ENCODE measurements at places on chromosomes 13 and 19.

DNA sequence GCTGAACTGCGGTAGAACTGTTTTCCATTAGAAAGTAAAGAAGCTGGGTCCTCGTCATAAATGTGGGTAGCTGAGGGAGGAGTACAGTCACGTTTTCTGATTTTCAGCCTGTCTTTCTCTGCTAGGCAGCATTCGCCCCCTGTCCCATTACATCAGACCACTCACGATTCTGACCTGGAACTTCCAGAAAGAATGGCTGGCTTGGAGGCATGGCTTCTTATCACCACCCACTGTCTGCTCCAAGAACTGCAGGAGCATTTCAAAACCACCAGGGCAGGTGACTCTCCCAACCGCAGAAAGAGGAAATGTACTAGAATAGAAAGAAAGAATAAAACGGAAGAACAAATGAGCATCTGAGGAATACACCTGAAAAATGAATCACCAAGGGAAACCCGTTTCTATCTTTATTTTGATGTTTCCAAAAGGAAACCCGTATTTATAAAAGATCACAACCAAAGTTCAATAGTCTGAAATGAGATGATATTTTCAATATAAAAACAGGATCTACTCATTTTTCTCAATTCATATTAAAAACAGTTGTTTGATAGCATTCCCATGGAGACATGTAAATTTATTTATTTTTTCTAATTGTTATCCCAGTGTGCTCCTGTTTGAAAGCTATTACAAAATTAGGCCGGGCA is 22.1 kb upstream of the POMP start:
- DNase-seq = peak; percentile 81

DNA sequence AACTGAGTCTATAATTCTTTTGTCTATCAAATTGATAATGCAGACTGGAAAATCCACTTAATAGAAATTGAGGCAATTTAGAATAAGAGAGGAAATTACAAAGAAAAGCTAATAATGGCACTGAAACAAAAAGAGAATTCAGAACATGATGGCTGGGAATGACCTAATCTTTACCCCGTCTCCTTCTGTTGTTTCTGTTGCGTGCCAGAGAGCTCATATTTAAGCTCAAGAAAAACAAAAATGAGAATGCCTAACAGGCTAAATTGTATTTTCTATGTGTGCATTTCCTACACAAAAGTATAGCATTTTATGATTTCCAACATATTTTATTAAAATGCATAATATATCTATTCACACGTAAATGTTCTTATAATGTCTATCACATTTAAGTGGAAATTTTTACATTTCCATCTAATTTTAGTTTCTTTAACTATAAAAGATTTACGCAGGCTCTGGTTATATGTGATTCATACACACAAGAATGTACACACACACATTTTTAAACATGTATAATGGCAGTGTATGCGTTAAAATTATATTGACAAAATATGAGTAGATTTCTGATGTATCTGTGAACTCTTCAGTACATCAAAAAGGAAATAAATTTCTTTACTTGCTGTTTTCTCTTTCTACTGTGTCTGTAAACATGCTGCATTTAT is 432.3 kb downstream of the SLITRK6 start:
- DNase-seq = peak; percentile 11

DNA sequence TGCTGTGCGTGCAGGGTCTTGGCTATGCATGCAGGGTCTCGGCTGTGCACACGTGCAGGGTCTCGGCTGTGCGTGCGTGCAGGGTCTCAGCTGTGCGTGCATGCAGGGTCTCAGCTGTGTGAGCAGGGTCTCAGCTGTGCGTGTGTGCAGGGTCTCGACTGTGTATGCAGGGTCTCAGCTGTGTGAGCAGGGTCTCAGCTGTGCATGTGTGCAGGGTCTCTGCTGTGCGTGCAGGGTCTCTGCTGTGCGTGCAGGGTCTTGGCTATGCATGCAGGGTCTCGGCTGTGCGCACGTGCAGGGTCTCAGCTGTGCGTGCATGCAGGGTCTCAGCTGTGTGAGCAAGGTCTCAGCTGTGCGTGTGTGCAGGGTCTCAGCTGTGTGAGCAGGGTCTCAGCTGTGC is 42.5 kb downstream of the RAB20 start:
- no peak for DNase-seq

GRCh38 chr13:42266473-42266872 is 5.5 kb upstream of the AKAP11 start:
- peak; percentile 74 for DNase-seq

DNA sequence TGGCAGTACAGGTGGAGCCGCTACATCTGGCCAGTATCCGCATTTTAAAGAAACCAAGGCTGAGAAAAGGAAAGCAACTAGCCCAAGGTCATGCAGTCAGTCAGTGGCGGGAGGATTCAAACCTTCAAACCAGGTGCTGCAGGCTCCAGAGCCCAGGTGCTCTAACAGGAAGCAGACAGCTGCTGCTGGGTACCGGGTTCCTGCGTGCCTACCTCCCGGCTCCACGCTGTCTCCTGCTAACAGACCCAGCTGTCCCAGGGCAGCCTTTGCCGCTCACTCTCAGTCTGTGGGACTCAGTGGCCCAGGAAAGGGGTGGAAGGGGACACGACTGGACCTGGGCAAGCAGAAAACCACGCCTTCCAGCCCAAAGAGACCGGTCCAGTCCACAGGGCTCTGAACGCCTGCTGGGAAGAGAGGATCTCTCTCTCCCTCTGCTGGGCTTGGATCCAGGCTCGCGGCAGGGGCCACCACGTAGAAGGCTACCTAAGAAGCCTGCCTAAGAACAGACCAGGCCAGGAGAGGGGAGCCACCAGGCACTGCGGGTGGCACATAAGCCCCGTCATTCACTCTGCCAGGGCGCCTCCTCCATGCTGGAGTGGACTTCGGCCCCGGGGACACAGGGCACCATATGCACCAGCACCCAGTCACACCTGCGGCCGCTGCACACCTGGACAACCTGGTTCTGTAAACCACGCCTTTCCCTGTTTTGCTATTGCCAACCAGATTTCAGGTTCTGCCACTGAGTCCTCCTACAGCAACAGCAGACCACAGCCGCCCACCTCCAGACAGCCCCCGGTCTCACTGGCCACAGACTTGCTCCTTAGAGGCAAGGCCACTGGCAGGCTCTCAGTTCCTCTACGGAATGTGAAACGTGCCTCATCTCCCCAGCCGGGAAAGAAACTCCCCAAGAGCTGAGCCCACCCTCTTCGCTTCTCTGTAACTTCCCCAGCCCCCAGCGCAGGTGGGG is 4.6 kb downstream of the DAPK3 start:
- no peak for DNase-seq

DNA sequence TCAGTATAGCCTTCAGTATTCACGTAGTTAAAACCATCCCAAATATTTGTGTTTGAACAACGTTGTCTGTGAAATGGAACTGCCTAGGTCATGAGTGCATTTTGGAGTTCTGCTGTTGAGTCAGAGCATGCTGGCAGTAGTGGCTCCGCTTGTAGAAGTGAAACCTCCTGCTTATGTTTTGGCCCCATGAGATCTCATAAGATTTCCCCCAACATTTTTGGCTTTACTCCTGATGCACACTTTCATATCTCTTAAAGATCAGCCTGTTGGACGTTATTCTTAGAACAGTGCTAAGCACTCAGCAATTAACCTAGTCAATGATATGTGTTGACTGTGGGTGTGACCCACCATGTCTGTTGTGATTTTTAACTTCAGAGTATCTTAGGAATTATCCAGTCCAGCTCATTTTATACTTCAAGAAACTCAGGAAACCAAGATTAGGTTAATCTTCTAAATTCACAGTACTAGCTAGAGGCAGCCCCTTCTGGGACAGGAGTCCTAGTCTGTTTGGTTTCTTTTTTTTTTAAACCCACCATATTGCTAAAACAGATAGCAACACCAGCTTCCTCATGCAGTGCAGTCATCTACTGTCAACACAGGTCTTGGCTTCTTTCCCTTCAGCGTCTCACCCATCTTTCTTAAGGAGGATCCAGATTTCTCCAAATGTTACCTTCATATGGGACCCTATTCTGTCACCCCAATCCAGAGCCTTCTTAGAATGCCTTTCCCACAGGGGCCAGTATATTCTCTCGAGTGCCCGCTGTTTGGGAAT is 26.2 kb downstream of the RAP2A start:
- DNase-seq = no peak

DNA sequence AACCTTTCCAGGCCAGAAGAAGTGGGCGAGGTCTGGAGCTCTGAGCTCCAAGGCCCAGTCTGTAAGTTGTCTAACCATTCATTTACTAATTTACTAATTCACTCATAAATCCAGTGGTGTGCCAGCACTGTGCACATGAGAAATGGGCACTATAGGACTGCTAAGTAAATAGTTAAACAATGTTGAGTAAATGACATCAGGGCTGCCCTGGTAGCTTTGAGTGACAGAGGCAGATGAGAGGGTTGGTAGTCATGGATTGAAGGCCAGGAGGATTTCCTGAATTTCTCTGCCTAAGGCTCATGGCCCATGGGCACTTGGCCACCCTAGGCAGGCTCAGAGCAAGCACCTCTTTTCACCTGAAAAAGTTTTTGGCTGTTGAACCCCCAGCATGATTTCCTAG is 216.9 kb upstream of the RXFP2 start:
- DNase-seq = no peak

DNA sequence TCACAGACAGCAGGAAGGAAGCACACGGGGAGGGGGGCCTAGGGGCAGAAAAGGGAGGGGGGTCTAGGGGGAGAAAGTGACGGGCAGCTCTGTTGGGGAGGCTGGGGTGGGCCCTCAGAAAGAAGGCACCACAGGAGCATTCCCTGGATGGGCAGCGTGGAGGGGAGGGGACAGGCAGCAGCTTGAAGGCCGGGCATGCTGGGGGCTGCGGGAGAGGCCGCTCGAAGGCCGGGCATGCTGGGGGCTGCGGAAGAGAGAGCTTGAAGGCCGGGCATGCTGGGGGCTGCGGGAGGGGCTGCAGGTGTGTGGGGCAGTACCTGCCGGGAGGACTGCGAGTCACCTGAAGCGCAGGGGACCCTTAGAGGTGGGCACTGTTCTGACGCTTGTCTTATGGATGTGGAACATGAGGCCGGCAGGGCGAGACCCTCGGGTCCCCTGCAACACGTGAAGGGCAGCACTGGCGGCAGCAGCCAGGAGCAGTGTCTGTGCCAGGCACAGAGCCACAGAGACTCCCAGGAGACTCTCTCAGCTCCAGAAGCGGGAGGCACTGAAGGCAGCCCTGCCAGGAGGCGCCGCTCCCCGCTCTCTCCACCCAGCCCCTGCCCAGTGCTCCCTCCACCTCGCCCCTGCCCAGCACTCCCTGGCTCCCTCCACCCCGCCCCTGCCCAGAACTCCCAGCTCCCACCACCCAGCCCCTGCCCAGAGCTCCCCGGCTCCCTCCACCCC is 13.3 kb downstream of the ZNF787 start:
- no peak for DNase-seq

GRCh38 chr19:45638930-45639729 is at the start of gene EML2:
EML2 (minus strand) TSS chr19:45639397; CDS start chr19:45639376, 21 bp downstream.
- peak; percentile 10 for DNase-seq

GRCh38 chr13:30743319-30744055 is 8.1 kb downstream of the ALOX5AP start:
- peak; percentile 99 for DNase-seq

DNA sequence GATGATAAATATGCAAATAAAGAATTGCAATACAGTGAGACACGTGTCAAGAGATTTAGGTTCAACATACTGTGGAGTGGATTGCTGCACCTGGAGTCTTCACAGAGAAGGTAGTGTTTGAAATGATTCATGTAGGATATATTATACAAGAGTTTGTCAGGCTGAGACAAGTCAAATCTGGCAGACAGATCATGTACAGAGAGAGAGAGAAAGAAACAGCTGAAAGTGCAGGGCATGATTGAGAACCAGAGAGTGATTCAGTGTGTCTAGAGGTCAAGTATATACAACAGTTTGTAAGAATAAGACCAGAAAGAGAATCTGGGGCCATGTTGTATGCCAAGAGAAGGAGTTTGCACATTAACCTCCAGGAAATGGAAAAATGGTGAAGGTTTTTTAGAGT is 2.1 kb upstream of the VWA8 start:
- DNase-seq = no peak

DNA sequence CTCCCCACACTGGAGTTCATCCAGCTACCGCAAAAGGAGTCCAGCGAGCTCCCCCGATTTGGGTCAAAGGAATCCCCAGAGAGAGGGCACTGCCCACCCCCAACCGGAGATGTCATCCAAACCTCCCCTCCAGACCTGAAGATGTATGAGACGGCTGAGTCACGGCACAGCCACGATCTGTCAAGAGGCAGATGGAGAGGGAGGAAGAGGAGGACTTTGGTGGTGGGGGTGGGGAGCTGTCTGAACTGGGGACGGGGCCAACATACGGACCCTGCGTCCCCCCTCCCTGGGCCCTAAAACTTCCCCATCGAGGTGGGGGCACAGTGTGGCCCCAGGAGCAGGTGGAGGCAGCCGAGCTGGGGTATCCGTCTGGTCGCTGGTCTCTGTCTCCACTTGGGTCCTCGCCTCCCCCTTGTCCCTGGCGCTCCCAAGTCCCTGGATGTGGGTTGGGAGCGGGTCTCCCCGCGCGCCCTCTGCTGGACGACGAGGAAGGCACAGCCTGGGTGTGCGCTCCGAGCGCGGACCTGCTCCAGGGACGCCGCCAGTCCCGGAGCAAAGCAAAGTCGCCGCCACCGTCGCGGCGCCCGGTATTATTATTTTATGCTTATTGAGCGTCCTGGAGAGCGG is 3.8 kb downstream of the PDE4A start:
- peak; percentile 55 for DNase-seq

DNA sequence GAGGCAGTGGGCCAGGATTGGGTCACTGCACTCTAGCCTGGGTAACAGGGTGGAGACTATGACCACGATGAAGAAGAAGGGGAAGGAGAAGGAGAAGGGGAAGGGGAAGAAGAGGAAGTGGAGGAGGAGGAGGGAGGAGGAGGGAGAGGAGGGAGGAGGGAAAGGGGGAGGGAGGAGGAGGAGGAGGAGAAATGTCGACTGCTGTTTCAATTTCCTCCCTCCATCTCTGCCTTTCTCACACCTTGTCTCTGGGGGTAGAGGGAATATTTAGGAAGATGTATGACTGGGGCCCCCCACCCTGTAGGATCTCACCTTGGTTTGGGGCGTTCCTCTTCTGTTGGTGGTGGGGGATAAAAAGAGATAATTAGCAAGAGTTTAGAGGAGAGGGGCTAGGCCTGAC is 3.8 kb downstream of the TNNT1 start:
- no peak for DNase-seq

DNA sequence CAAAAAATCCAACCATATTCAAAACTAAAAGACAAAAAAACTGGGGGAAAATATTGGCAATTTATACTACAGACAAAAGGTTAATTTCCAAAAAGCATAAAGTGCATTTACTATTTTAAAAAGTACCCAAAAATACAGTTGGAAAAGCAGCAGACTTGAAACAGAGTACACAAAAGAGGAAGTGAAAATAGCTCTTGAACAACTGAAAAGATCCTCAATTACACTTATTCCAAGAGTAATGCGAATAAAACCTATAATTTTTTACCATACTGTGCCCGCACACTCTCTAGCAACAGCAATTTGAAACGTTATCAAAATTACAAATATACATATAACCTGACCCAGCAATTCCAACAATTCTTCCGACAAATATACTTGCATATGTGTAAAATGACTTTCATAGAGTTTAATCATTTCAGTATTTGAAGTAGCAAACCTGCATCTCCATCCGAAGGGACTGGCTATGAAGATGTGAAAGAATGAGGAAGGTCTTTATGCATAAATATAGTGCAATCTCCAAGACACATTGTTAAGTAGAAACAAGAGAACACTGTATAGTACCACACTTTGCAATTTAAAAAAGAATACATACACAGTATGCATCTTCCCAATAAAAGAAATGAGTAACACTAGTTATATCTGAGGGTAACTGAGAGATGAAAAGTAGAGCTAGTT is 25.4 kb downstream of the ALG5 start:
- no peak for DNase-seq

- DNase-seq = no peak
Measured at GRCh38 chr13:54573186-54573585, 1544.6 kb downstream of the OLFM4 start.

Measured in HCEC 1CT (cell line).